Stimulated activated CD4-positive, alpha-beta T cell treated with anti-CD3 and anti-CD28 coated beads, TNF-alpha, amount 100 ng/mL, for 24 hours (primary cell): ENCODE measurements at places on chromosomes 16 and 17.

DNA sequence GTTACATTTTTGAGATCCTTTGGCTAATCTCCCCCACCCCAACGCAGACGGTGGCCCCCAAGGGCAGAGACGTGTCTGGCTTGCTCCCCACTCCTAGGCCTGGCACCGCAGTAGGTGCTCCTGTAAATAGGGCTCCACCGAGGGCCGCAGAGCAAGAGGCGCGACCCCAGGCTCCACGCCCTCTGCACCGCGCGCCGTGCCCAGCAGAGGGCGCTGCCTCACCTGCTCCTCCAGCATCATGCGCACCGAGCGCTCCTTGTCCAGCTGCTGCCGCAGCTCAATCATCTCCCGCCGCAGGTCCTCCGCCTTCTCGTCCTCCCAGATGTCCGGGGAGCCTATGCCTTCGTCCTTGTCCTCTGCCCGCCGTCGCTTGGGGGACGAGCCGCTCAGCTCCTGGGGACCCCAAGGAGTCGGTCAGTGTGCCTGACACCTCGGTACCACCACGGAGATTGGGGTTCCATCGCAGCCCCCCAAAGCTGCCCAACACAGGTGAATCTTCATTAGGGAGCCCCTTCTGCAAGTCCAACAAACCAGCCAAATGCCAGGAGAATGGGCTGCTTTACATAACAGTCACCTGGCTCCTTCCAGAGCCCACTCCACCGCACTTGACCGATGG, 11.2 kb downstream of the TFAP4 start:
- no peak for DNase-seq

- DNase-seq = no peak
Observed at GRCh38 chr16:46662123-46662522, 26.9 kb downstream of the VPS35 start.

GRCh38 chr17:28228109-28228840, 90.7 kb upstream of the TMEM97 start:
- no peak for DNase-seq

DNA sequence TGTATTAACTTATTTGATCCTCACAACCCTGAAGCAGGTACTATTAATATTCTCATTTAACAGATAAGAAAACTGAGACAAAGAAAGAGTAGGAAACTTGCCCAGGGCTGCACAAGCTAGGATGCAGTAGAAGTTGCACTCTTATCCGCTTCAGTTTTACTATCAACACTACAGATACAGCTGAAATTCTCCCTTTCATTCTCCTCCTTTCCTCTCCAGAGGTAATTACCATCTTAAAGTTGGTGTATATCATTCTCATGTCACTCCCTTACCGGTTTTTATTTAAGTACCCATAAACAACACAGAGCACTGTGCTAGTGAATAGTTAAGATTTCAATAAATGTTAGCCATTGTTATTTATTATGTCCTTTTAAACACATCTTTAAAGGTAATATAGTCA, 3.5 kb downstream of the GDE1 start:
- no peak for DNase-seq

GRCh38 chr17:60167065-60167741, 17.4 kb downstream of the CA4 start:
- DNase-seq = no peak

DNA sequence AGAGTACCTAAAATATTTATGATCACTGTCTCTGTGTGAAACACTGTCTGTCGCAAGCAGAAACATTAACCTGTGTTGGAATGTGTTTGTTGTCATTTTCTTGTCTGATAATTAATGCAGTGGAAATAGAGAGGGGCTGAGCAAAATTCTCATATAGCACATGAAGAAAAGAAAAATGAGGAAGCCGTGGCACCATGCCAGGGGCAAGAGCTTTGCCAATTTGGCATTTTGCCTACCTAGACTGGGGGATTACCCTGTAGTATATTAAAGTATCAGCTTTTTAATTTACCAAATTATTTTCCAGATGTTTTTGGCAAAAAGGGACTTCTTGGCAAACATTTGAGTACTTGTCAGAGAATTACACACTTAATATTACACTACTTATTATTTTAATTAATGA, 1326.6 kb upstream of the GOT2 start:
- no peak for DNase-seq
